ENCODE measurements at places on chromosomes 6 and 20.

GRCh38 chr6:147869201-147869600, 360.7 kb downstream of the SAMD5 start:
- DNase-seq, result no peak

GRCh38 chr6:5461365-5461764, 200.1 kb downstream of the FARS2 start:
- no peak for DNase-seq

DNA sequence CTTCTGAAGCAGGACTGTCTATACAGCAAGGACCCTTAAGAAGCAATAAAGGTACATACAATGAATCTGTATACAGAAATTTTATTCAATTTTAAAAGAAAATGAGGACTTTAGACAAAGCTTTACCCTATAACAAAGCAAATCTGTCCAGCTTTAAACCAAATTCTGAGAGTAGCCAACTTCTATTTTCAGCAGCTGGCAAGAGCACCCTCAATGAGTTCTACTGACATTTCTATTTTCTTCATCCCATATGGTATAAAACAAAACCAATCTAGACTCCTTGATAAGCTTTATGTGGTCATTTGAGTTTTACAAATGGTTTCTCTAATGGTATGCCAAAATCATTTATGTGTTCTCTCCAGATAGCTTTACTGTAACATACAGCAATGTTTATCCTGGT, 12.7 kb downstream of the CPNE1 start:
- DNase-seq, result no peak

DNA sequence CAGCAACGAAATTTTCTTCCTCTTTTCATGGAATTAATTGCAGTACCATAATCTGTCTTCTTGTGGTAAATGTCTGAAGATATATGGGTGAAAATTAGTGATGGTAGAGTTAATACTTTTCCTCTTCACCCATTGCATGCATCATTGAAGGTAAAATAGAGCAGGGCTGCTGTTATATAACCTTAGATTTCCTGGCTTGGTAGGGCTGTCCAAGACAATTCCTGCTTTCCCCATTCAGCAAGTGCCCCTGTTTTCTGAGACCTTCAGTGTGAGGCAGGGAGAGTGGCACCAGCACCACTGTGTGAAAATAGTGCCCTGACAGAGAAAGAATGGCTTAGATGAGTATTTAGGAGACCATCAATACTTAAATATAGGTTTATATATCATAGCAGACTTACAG, 202.0 kb downstream of the ZFAND3 start:
- DNase-seq, result no peak

DNA sequence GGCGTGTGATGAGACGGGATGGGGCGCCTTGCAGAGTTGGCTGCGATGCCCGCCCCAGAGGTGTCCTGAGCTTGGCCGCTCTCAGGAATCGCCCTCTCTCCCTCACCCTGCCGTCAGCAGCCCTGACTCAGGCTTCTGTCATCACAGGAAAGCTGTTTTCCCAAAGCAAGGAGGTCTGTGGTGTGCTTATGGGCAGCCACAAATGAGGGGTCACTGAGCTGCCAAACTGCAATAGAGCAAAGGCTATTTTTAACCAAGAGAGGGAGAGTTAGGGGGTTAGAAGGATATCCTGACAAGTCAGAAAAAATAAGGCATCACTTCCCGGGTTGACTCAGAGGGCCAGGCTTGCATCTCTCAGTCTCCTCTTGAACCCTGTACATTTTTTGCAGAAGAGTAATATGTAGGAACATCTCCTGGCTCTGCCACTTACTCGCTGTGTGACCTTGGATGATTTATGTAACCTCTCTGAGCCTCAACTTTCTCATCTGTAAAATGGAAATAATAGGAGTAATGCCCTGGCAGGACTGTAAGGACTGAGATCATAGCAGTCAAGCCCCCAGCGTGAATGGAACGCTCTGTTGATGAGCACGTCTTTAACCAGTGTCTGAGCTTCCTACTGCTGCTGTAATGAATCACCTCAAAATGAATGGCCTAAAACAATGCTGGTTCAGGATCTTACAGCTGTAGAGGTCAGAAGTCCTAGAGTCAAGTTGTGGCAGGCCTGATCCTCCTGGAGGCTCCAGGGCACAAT, 181.9 kb downstream of the NFATC2 start:
- peak; percentile 89 for DNase-seq

DNA sequence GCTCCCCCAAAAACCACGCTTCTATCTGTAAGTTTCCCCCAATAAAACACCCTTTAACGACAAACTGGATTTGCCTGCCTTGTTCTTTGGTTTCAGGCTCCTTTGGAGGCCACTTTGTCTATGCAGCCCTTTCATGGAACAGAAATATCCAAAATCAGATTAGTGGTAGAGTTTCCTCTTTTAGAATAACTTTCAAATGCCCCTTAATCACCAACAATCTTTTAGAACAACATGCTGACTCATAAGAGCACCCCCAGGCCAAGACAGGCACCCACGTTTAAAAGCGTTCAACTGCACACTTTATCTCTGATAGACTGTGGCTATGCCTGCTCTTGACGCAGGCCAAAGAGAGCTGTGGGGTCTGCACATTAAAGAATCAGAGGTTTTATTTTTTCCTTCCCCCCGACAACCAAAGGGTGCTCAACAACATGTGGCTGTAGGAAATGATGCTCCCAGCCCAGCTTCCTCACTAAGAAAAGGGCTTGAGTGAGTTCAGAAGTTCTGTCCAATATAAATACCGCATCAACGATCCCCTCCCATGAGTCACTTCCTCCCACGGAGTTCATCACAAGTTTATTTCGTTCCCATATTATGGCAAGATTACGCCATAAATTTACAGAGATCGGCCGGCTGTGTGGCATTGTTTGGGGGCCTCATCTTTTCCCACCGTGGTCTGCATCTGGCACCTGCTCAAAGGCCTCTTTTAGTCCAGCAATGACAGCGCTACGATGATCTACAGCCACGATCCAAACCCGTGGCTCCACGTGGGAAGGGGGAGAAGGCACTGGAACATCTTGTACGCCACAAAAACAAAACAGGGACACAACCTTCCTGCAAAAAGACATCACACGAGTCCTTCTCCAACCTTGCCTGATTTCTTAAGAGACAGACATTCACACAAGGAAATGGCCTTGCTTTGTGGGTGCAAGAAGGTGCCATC, 88.8 kb upstream of the NFATC2 start:
- DNase-seq, result peak; percentile 92

- no peak for DNase-seq
These were observed 371.0 kb downstream of the TENT5A start for GRCh38 chr6:81381382-81381916.

DNA sequence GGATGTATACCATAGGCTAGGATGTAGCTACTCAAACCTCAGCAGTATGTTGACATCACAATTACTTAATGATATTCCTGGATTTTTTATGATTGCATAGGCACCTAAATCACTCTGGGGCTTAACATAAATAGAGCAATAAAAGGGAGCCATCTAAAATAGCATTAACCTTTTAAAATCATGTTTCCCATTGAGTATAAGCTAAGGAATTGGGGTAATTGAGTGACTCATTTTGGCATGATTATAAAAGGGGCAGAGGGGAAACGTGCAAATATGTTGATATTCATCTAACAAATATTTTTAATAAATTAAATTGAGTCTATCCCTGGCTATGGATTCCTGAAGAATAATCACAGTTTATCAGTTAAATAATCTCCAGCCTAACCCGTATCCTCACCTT, 74.0 kb upstream of the ADGRF1 start:
- no peak for DNase-seq

- DNase-seq, result no peak
These were observed 125.8 kb downstream of the MRPL14 start for GRCh38 chr6:44001318-44002066.

DNA sequence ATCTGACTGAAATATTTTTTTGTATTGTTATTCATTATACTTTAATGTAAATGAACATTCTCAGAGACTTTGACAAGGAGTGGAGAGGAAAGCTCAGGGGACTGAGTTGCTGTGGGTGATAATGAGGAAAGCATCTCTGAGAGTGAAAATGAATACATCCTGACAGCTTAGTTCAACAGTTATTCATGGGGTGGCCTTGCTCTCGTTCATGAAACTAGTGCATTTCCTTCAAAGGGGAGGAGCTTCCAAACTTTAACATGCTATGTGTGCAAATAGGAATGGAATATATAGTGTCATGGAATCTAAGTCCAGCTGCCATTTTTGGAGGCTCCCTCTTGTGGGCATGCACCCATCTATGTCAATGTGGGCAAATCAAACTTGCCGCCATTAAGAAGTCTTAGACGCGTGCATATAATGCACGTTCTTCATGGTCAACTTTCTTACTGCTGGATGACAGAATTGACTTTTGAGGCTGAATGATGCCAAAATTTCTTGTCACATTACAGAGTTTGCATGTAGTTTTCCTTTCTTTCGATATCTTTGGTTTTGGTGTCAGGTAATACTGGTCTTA, 124.3 kb upstream of the TMEM170B start:
- no peak for DNase-seq

- DNase-seq, result no peak
These were observed 125.9 kb downstream of the EPHA7 start for GRCh38 chr6:93293460-93293859.

GRCh38 chr20:57609086-57609841, 11.0 kb downstream of the ZBP1 start:
- DNase-seq, result no peak

DNA sequence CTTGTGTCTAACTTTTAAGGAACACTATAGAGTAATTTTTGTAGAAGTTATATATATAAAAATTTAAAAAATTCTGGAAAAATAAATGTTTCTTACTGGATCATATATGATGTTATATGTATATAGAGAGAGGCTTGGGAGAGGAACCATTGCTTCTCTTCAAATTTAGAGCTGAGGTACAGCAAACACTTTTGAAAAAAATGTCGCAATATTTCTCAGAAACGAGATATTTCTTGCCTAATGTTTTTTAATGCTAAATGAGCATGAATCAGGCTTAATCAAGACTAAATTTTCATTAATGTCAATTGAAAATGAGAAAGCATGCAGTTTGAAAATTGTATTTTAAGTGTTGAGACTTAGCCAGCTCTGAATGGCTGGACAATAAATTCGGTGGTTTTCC, 2.6 kb downstream of the PKIB start:
- DNase-seq, result no peak

DNA sequence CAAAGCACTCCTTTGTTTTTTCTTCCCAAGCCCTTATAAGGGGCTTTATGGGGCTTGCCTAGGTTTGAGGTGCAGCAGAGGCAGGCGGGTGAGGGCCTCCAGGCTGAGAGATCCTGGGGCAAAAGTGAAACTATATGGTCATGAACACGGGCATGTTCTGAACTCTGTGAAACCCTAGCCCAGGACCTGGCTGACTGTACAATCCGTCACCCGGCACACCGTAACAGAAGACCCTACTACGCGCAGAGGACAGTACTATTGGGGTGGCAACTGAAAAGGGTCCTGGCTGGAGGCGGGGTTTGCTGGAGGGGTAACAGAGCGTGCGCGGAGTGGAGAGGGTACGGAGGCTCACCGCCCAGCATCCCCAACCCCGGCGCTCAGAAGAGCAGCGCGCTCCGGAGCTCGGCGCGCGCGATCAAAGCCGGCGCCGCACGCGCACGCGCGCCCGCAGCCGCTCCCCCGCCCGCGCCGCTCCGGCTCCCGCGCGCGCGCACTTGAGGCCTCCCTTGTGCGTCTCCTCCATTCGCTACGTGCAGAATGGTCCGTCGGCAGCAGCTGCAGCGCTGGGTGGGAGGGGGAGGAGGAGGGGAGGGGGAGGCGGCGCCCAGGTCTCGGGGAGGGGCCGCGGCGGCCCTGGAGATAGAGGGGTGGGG, 54.2 kb downstream of the MRPL14 start:
- peak; percentile 85 for DNase-seq

GRCh38 chr6:142945446-142946180, 637 bp upstream of the HIVEP2 start:
- DNase-seq, result no peak

DNA sequence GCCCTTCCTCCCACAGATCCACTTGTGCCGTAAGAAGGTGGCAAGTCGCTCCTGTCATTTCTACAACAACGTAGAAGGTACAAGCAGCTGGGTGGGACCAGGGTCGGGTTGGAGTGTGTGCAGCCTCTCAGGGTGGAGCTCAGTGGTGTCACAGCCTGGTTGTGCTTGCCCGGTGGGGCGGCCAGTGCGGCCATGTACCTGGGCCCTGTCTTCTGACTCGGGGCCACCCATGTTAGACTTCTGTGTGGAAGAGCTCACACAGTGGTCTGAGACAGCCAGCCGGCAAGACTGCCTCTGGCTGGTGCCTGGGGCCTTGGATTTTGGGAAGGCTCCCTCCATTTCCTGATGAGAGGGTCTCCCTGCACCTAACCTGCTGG, 4.7 kb downstream of the RTEL1 start:
- no peak for DNase-seq

DNA sequence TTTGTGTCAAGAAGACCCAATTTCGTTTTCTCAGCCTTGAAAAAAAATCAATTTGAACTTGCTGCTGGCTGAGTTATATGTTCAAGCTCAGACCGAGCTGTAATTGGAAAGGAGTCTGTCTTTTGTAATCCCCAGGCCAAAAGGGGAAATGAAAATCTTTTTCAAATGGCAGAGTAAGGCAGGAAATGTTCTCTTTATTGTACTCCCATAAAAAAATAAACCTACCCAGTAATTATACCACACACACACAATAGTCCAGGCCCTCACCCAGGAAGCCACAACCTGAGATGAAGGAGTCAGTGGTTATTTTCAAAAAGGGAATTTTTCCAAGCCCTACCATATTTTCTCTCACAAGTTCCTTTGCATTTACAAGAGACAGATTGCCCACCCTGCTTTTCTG, 45.3 kb downstream of the CLIC5 start:
- no peak for DNase-seq

DNA sequence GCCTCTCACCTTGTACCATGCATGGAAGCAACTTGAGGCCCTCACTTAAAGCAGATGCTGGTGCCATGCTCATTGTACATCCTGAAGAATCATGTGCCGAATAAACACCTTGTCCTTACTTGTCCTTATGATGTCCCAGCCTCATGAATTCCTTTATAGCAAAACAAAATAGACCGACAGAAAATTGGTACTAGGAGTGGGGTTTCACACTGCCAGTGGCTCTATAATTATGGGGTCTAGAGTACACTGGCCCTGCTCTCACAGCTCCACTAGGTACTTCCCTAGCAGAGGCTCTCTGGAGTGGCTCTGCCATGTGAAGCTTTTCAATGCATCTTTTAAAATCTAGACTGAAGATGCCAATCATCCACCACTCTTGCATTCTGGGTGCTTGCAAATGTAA, 101.2 kb downstream of the HTR1B start:
- DNase-seq, result no peak
